ENCODE measurements at places on chromosomes 2 and 18. TPM values are rescaled to one million over a fixed set of nuclear protein-coding genes. Genes with fewer than 3 reads are reported as not detected.
A peak's percentile ranks its signal among the peaks of the same experiment; 100 is the strongest.

GRCh38 chr2:191666226-191666625 is 11.7 kb upstream of the NABP1 start:
- H3K27ac ChIP-seq = peak overlapping the region; percentile 77
- H3K4me1 ChIP-seq = peaks cover 22% of the 10 kb centered on the region
- no peak overlapping the region for H3K4me3 ChIP-seq
- DNase-seq = no peak
- no peaks in the 10 kb centered on the region for H3K27me3 ChIP-seq
- H3K36me3 ChIP-seq = no peaks in the 10 kb centered on the region

GRCh38 chr18:48171490-48172188 is 237.5 kb downstream of the ZBTB7C start:
- H3K4me1 ChIP-seq = no peaks in the 10 kb centered on the region
- DNase-seq = no peak
- H3K4me3 ChIP-seq = no peak overlapping the region
- no peak overlapping the region for H3K27ac ChIP-seq
- no peaks in the 10 kb centered on the region for H3K36me3 ChIP-seq

DNA sequence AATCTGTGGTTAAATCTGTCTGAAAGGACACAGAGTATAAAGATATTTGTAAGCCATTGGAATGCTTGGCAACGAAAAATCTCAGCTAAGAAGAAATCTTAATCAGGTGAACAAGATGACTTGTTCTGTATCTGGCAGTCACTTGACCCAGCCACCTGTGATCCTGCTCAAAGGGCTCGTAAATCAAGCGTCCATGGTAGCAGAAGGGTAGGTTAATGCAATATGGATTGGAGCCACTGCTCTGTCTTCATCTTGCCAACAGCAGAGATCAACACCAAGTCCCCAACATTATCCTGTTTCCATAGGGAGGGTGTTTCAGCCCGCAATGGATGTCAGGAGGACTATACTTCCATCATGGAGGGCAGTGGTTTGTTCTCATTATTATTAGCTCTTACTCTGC is 378.4 kb downstream of the CDH7 start:
- no peaks in the 10 kb centered on the region for H3K27me3 ChIP-seq
- H3K4me1 ChIP-seq = no peaks in the 10 kb centered on the region
- no peak overlapping the region for H3K27ac ChIP-seq
- no peaks in the 10 kb centered on the region for H3K36me3 ChIP-seq

GRCh38 chr2:73291461-73292315 is 1.7 kb downstream of the EGR4 start:
- peak overlapping the region; percentile 73 for H3K4me3 ChIP-seq
- H3K4me1 ChIP-seq = peaks cover 32% of the 10 kb centered on the region
- DNase-seq = no peak
- peaks cover 29% of the 10 kb centered on the region for H3K27me3 ChIP-seq
- H3K36me3 ChIP-seq = no peaks in the 10 kb centered on the region
- H3K27ac ChIP-seq = no peak overlapping the region

DNA sequence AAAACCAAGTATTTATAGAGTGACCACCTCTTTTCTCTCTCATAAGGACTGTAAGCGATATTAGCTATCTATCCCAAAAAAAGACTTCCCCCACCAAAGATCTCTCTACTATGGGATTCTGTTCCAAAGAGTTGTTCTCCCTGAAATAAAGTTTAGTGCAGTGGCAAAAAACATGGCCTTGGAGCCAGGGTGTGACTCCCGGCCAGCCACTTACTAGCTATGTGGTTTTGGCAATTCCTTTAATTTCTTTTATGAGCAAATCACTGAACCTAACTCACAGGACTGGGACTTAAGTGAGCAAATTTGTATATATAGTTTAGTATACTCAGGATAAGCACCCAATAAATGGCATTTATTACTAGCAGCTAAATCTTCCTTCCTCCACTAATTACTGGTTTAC is 42.6 kb downstream of the SESTD1 start:
- H3K4me1 ChIP-seq = peaks cover 50% of the 10 kb centered on the region
- no peak for DNase-seq
- H3K4me3 ChIP-seq = no peak overlapping the region
- H3K27me3 ChIP-seq = no peaks in the 10 kb centered on the region
- H3K36me3 ChIP-seq = peaks cover 4% of the 10 kb centered on the region

DNA sequence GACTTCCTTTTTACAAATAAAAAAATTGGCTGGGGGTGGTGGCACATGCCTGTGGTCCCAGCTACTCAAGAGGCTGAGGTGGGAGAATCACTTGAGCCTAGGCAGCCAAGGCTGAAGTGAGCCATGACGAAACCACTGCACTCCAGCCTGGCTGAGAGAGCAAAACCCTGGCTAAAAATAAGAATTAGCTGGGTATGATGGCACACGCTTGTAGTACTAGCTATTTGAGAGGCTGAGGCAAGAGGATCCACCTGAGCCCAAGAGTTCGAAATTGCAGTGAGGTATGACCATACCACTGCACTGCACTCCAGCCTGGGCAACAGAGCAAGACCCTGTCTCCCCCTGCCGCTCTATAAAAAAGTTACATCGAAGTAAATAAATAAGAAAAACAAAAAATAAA is 33.7 kb downstream of the GFPT1 start:
- H3K27me3 ChIP-seq = no peaks in the 10 kb centered on the region
- H3K36me3 ChIP-seq = peaks cover 64% of the 10 kb centered on the region
- DNase-seq = no peak
- no peak overlapping the region for H3K27ac ChIP-seq
- H3K4me1 ChIP-seq = no peaks in the 10 kb centered on the region

GRCh38 chr2:119393971-119394748 is 27.4 kb downstream of the DBI start:
- no peak for DNase-seq
- H3K27me3 ChIP-seq = peaks cover 3% of the 10 kb centered on the region
- no peaks in the 10 kb centered on the region for H3K36me3 ChIP-seq
- no peak overlapping the region for H3K27ac ChIP-seq

GRCh38 chr2:37912056-37912455 is 13.0 kb upstream of the RMDN2 start:
- no peaks in the 10 kb centered on the region for H3K27me3 ChIP-seq
- no peaks in the 10 kb centered on the region for H3K4me1 ChIP-seq
- no peak overlapping the region for H3K4me3 ChIP-seq

DNA sequence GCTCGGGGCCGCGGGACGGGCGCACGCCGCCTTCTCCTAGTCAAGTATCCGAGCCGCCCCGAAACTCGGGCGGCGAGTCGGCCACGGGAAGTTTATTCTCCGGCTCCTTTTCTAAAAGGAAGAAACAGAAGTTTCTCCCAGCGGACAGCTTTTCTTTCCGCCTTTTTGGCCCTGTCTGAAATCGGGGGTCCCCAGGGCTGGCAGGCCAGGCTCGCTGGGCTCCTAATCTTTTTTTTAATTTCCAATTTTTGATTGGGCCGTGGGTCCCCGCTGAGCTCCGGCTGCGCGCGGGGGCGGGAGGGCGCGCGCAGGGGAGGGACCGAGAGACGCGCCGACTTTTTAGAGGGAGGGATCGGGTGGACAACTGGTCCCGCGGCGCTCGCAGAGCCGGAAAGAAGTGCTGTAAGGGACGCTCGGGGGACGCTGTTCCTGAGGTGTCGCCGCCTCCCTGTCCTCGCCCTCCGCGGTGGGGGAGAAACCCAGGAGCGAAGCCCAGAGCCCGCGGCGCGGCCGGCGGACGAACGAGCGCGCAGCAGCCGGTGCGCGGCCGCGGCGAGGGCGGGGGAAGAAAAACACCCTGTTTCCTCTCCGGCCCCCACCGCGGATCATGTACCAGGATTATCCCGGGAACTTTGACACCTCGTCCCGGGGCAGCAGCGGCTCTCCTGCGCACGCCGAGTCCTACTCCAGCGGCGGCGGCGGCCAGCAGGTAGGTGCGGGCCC is 617 bp downstream of the FOSL2 start:
- H3K27ac ChIP-seq = no peak overlapping the region
- no peak overlapping the region for H3K4me3 ChIP-seq
- H3K36me3 ChIP-seq = peaks cover 3% of the 10 kb centered on the region
- peaks cover 10% of the 10 kb centered on the region for H3K27me3 ChIP-seq
- DNase-seq = peak; percentile 45

- no peak overlapping the region for H3K27ac ChIP-seq
- H3K4me1 ChIP-seq = no peaks in the 10 kb centered on the region
- no peaks in the 10 kb centered on the region for H3K36me3 ChIP-seq
Measured at GRCh38 chr2:240968731-240969624, 29.4 kb upstream of the SNED1 start.

GRCh38 chr2:26072925-26073768 is 39.3 kb downstream of the RAB10 start:
- peaks cover 49% of the 10 kb centered on the region for H3K4me1 ChIP-seq
- H3K27me3 ChIP-seq = no peaks in the 10 kb centered on the region
- no peak overlapping the region for H3K4me3 ChIP-seq
- H3K27ac ChIP-seq = no peak overlapping the region
- no peak for DNase-seq

- no peak for DNase-seq
- H3K4me3 ChIP-seq = no peak overlapping the region
- no peak overlapping the region for H3K27ac ChIP-seq
- H3K36me3 ChIP-seq = peaks cover 8% of the 10 kb centered on the region
- H3K27me3 ChIP-seq = no peaks in the 10 kb centered on the region
- peaks cover 62% of the 10 kb centered on the region for H3K4me1 ChIP-seq
Measured at GRCh38 chr18:35055726-35056125, 14.5 kb downstream of the MAPRE2 start.

- no peaks in the 10 kb centered on the region for H3K36me3 ChIP-seq
- H3K27ac ChIP-seq = no peak overlapping the region
- no peaks in the 10 kb centered on the region for H3K27me3 ChIP-seq
- H3K4me1 ChIP-seq = no peaks in the 10 kb centered on the region
- H3K4me3 ChIP-seq = no peak overlapping the region
- DNase-seq = no peak
Measured at GRCh38 chr2:240962300-240963064, 35.9 kb upstream of the SNED1 start.

DNA sequence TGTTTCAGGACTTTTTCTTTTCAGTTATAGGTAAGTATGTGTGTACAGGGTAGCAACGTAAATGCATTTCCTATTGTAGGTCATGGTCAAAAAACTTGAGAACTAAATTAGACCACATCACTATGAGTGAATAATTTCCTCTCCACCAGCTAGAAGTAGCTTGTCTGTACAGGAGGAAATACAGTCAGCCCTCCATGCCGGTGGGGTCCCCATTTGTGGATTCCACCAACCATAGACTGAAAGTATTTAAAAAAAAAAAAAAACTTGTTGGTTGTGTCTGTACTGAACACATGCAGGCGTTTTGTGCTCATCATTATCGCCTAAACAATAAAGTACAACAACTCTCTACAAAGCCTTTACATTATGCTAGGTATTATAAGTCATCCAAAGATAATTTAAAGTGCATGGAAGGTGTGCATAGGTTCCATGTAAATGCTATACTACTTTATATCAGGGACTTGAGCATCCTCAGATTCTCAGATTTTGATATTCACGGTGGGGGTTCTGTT is 94.2 kb upstream of the NDUFV2 start:
- no peak overlapping the region for H3K27ac ChIP-seq
- no peaks in the 10 kb centered on the region for H3K4me1 ChIP-seq
- H3K27me3 ChIP-seq = peaks cover 6% of the 10 kb centered on the region
- H3K36me3 ChIP-seq = no peaks in the 10 kb centered on the region
- no peak overlapping the region for H3K4me3 ChIP-seq
- DNase-seq = no peak

DNA sequence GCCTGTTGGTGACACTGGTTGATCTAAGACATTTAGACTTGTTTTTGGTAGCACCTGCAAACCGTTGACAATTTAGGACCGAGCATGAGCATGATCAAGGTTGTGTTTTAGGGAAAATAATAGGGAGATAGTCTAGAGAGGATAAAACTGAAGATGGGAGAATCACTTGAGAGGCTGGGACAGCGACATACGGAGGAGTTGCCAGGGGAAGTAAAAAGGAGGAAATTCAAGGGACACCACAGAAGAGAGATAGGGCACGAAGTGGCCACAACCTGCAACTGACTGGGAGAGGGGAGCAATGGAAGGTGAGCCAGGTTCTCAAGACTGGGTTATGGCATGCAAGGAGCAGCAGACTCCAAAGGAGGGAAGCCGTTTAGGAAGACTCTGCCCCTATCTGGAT is 1.4 kb upstream of the ATP8B1 start:
- no peak overlapping the region for H3K4me3 ChIP-seq
- no peak overlapping the region for H3K27ac ChIP-seq
- peaks cover 24% of the 10 kb centered on the region for H3K4me1 ChIP-seq
- no peaks in the 10 kb centered on the region for H3K36me3 ChIP-seq
- peaks cover 33% of the 10 kb centered on the region for H3K27me3 ChIP-seq
- no peak for DNase-seq

- H3K4me1 ChIP-seq = no peaks in the 10 kb centered on the region
- no peak for DNase-seq
- no peak overlapping the region for H3K27ac ChIP-seq
- H3K4me3 ChIP-seq = no peak overlapping the region
Measured at GRCh38 chr2:129751409-129751808, 228.1 kb upstream of the RAB6C start.

GRCh38 chr2:148978706-148979105 is 59.8 kb upstream of the LYPD6B start:
- H3K36me3 ChIP-seq = no peaks in the 10 kb centered on the region
- DNase-seq = no peak
- no peak overlapping the region for H3K4me3 ChIP-seq
- no peak overlapping the region for H3K27ac ChIP-seq
- H3K27me3 ChIP-seq = no peaks in the 10 kb centered on the region

- H3K4me1 ChIP-seq = no peaks in the 10 kb centered on the region
- peaks cover 49% of the 10 kb centered on the region for H3K36me3 ChIP-seq
- no peak overlapping the region for H3K4me3 ChIP-seq
- DNase-seq = no peak
- H3K27ac ChIP-seq = no peak overlapping the region
Measured at GRCh38 chr2:96727431-96727830, 12.4 kb downstream of the LMAN2L start.

- no peak for DNase-seq
- no peaks in the 10 kb centered on the region for H3K36me3 ChIP-seq
- H3K27me3 ChIP-seq = peaks cover 11% of the 10 kb centered on the region
- no peak overlapping the region for H3K4me3 ChIP-seq
- H3K4me1 ChIP-seq = no peaks in the 10 kb centered on the region
- H3K27ac ChIP-seq = no peak overlapping the region
Measured at GRCh38 chr2:26649992-26650712, 9.0 kb upstream of the CIB4 start.

DNA sequence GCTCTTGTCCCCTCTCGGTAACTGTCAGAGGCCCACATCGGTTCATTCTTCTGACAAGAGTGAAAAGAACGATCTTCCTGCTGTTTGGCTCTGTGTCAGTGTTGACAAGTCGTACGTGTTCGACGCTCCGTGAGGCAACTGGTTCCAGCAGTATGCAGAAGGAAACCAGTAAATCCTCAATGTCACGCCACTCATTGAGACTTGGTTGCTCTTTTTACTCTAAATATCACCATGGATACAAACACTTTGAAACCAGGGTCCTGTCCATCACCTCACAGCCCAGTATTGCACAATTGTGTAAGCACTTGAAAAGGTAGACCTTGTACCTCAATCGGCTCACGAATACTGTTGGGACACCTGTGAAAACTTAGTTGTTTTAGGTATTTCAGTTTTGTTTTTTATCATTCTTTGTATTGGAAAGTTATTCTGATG is 136.4 kb downstream of the ZNF407 start:
- no peak for DNase-seq
- no peak overlapping the region for H3K4me3 ChIP-seq
- H3K4me1 ChIP-seq = no peaks in the 10 kb centered on the region
- peaks cover 10% of the 10 kb centered on the region for H3K36me3 ChIP-seq
- no peak overlapping the region for H3K27ac ChIP-seq

Gene SLC35G4
- total RNA-seq = not detected

Gene SERPINB10
- total RNA-seq = not detected

Gene FNDC4
- total RNA-seq = not detected

Gene FRZB
- not detected for total RNA-seq

Gene ACKR3
- 6.6 TPM for total RNA-seq

Data from activated B cell treated with CpG ODN at 0.5 μM for 24 hours (primary cell).